ENCODE measurements at places on chromosomes 2 and 18. TPM values are rescaled to one million over a fixed set of nuclear protein-coding genes. Genes with fewer than 3 reads are reported as not detected.

GRCh38 chr2:200786826-200787225 is 24.9 kb upstream of the BZW1 start:
- DNase-seq: peak; percentile 91
- H3K27ac ChIP-seq: peak overlapping the region; percentile 99
- no peaks in the 10 kb centered on the region for H3K27me3 ChIP-seq
- H3K36me3 ChIP-seq: no peaks in the 10 kb centered on the region
- peaks cover 49% of the 10 kb centered on the region for H3K4me1 ChIP-seq

DNA sequence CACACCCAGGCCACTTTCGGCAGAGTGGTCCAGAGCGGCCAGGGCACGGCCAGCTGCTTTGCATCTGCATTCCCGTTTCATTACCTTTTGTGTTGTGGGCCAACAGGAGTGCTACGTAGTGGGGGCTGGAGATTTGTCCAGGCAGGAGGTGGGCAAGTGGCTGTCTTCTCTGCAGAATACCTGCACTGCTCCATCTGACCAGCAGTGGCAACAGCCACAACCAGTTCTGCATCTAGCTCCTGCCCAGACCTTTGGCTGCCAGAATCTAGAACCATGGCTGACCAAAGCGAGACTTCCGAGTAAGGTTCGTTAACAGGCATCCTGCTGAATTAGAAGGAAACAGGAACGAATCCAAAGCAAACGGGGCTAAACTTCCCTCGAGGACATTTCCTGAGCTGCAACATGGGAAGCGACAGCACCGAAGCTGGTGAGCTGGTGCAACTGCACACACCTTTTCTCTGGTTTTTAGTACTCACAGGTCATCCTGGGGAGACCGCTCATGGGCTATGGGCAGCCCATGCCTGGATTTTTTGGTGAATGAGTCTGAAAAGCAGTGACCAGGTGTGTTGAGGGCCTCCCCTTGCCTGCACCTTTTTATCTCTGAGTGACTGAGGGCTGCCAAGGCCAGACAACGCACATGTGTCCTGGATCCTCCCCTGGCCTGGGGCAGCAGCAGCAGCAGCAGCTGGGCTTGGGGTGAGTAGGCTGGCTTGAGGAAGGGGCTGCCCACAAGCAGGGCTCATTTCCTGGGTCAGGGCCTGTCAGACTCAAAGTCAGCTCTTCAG is 10.5 kb downstream of the GDF7 start:
- no peaks in the 10 kb centered on the region for H3K36me3 ChIP-seq
- H3K27me3 ChIP-seq: no peaks in the 10 kb centered on the region
- peak; percentile 35 for DNase-seq
- H3K4me3 ChIP-seq: no peak overlapping the region

DNA sequence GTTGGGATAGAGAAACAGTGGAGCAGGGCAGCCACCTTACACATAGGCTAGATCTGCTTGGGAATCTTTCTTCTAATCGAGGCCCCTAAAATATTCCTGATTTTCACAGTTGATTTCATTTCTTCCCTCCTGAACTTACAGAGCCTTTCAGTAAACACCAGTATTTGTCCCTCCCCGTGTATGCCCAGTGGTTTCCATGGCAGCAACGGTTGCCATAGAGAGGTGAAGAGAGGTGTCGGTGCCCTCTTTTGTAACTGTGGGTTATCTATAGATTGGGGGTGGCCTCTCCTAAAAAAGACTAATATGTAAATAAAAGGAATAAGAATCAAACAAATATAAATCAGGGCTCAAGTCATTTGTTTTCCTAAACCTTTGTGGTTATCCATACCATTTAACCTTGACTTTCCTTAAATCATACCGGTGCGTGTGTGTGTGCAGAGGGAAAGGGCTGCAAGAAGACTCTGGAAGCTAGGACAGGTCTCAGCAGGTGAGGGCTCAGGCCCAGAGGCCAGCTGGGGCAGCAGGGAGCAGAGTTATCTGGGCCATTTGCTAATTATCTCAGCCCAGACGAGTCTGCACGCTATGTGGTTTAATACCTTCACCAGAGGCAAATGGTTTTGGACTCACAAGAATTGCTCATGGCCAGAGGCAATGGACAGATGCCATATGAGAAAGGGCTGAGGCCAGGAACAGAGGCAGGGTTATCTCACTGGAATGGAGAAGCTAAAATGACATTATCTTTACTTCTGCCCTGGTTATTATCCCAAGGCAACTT is 35.5 kb downstream of the LIPG start:
- no peak overlapping the region for H3K27ac ChIP-seq
- H3K4me1 ChIP-seq: no peaks in the 10 kb centered on the region
- H3K4me3 ChIP-seq: no peak overlapping the region
- H3K36me3 ChIP-seq: no peaks in the 10 kb centered on the region

Gene NEU2
- total RNA-seq: not detected

Gene TNFRSF11A
- total RNA-seq: 11.1 TPM

Measured in endothelial cell of umbilical vein (primary cell).